ENCODE measurements at places on chromosomes 7 and 10. TPM values are rescaled to one million over a fixed set of nuclear protein-coding genes. Genes with fewer than 3 reads are reported as not detected.
A peak's percentile ranks its signal among the peaks of the same experiment; 100 is the strongest.

DNA sequence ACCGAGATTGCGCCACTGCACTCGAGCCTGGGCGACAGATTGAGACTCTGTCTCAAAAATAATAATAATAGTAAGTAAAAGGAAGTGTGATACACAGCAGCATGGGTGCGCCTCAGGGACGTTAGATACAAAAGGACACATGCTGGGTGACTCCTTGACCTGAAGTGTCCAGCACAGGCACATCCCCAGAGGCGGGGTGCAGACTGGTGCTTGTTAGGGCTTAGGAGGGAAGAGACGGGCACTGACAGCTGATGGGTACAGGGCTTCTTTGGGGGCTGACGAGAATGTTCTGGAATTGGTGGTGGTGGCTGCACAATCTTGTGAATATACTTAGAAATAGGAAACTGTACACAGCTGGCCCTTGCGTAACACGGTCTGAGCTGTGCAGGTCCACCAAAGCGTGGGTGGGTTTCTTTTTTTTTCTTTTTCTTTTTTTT, 61.8 kb upstream of the DNAJB6 start:
- DNase-seq: no peak

GRCh38 chr10:90718182-90718581, 139.7 kb downstream of the HTR7 start:
- DNase-seq: no peak

GRCh38 chr7:142063551-142064442, 47.7 kb upstream of the MGAM2 start:
- no peak for DNase-seq

- no peak for DNase-seq
Observed at GRCh38 chr10:76356557-76356956, 925.1 kb downstream of the LRMDA start.

- DNase-seq: peak; percentile 29
Observed at GRCh38 chr10:4595719-4596319, 230.2 kb upstream of the AKR1E2 start.

DNA sequence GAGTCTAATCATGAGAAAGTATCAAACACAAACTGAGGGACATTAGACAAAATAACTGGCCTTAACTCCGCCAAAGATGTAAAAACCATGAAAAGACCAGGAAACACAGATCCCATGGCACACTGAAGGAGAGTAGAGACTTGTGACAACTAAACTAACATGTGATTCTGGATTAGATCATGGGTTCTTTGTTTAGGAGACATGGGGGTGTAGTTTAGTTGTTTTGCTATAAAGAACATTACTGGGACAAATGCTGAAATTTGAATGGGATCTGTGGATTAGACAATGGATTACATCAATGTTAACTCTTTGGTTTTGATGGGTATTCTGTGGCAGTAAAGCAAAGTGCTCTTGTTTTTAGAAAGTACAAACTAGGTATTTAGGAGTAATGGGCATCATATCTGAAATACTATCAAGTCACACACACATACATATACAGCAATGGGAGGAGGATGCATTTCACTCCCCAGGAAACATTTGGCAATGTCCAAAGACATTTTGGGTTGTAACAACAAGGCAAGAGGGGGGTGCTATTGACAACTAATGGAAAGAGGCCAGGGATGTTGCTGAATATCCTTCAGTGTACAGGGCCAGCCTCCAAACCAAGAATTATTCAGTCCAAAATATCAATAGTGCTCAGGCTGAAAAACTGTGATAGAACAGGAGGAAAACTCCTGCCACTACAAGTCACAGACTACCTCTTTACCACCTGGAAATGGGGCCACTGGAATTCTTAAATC, 32.4 kb downstream of the WAPL start:
- no peak for DNase-seq

Gene ANKRD30A
- not detected for total RNA-seq

Gene OR2A42
- total RNA-seq: 0.15 TPM

Gene RAB19
- 3.5 TPM for total RNA-seq

Gene ARHGEF35
- 22.4 TPM for total RNA-seq
